ENCODE measurements at places on chromosomes 2 and 18.

- no peak for DNase-seq
Measured at GRCh38 chr18:22604986-22605421, 187.3 kb upstream of the CTAGE1 start.

GRCh38 chr2:65686928-65687521 lies 254.6 kb upstream of the SPRED2 start:
- no peak for DNase-seq

GRCh38 chr2:162085090-162085891 lies 11.3 kb upstream of the DPP4 start:
- no peak for DNase-seq

DNA sequence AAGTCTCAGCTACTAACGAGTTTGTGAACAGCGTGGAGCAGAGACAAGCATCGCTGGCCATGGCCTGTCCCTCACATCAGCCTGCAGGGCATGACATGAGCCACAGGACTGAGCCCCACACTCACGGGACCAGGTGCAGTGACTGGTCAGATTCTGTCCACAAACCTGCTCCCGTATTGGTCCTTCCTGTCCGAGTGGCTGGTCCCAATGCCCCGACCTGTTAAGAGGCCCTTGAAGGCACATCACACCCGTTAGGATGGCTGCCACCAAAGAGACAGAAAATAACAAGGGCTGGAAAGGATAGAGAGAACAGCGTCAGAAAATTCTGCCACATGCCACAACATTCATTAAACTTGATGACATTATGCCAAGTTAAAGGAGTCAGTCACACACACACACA lies 403.2 kb upstream of the MYT1L start:
- DNase-seq: no peak

DNA sequence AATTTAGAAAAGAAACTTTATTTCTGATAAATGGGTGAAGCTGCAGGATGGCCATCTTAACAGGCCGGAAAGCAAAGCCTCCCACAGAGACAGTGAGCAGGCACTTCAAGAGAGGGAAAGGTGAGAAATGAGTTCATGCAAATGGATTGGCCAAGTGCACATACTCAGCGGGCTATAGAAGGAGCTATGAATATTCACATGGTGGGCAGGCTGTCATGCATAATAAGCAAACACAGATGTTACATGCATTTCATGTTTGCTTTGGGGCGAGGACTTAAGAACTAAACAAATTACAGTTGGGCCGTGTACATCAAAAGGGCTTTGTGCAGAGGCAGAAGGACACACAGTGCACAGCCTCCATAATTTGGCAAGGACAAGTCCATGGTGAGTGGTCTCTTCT lies 69.8 kb upstream of the MAL start:
- no peak for DNase-seq
